GM13977 (cell line): ENCODE measurements at places on chromosomes 13 and 19.
A peak's percentile ranks its signal among the peaks of the same experiment; 100 is the strongest.

DNA sequence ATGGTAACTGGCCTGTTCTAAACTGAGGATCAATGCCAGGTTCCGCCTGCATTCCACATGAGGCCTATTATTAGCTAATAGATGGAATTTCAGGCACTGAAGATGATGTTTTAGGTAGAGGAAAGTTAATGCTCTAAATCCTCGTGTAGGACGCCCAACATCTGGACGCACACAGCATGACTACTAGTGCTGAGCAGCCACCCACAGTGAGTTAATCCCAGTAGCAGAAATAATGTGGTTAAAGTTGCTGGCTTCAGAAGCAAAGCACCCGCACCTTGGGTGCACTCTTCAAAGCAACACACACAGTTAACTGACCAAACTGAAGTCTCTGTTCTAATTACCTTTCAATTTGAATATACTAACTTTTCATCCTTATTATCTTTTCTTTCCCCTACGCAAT, 150.6 kb downstream of the DIAPH3 start:
- no peak for DNase-seq

- no peak for DNase-seq
These were observed 14.7 kb upstream of the DHDH start for GRCh38 chr19:48918801-48919247.

GRCh38 chr19:58196901-58197616, 14.2 kb downstream of the ZNF274 start:
- DNase-seq: no peak

DNA sequence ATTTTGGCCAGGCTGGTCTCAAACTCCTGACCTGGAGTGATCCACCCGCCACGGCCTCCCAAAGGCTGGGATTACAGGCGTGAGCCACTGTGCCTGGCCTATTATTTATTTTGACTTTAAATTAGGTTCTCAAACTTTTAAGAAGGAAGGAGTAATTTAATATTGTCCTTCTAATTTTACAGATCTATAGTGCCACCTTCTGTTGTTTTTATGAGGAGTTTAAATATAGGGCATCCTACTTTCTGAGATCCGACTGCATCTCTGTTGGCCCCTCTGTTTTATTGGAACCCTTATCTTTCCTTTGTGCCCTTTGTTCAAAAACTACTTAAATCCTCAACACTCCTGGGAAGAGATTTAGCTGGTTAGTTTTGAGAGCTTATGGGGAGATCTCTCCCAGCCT, 25.4 kb upstream of the ZMYM5 start:
- DNase-seq: no peak

- DNase-seq: peak; percentile 94
These were observed 35.7 kb upstream of the MATK start for GRCh38 chr19:3821857-3822364.

DNA sequence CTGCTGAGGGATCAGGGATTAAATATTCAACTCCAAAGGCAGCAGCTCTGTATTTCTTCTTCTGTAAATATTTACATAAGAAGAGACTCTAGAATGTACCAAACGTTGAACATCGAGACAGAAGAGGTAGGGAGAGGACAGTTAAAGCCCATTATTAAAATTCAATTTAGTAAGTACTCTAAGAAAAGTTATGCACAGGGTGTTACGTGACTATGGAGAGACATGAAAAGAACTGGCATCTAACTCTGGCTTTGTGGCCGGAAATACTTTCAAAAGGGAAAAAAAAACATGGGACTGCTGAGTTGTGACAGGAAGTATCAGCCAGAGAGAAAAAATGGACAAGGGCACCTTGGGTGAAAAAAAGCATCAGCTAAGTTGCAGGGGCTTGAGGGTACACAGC, 36.7 kb downstream of the LNX2 start:
- DNase-seq: no peak

GRCh38 chr13:49063497-49063896, 87.8 kb downstream of the FNDC3A start:
- no peak for DNase-seq

DNA sequence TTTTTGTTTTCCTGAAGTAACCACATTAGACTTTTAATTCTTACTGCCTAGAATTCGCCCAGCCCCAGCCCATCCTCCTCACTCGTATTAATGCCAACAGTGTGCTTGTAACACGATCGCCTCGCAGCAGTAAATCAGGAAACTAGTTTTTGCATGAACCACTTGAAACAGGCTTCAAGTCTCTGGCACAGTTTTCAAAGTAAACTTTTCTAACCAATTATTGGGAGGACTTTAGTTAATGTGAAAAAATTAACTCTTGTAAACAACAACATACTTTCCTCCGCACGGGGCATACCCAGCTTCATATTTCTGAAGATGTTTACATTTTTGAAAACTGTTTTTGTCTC, 39.2 kb downstream of the TNFRSF19 start:
- no peak for DNase-seq

- no peak for DNase-seq
These were observed 32.5 kb upstream of the KATNAL1 start for GRCh38 chr13:30339738-30340330.

GRCh38 chr19:14023404-14024235, 4.3 kb upstream of the RLN3 start:
- no peak for DNase-seq

DNA sequence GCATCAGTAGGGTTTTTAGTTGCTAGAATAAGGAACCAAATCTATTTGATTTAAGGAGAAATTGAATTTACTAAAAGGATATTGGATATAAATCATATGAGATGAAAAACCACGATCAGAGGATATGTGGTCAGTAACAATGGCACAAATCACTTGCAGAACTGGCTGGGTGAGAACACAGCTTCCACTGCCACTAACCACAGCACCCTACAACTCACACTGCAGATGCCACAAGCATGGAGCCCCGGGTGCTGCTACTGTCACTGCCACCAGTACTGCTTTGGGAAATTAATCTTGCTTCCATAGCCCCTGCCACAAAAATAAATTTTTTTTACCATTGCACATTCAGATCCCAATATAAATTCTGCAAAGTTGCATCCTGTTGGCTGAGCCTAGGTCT, 40.6 kb upstream of the KLF12 start:
- no peak for DNase-seq

- DNase-seq: peak; percentile 41
These were observed 1.3 kb downstream of the BICRA start for GRCh38 chr19:47609906-47610894.

- peak; percentile 64 for DNase-seq
These were observed 9.5 kb upstream of the LILRB4 start for GRCh38 chr19:54653181-54653809.

GRCh38 chr19:5083547-5083965, 114.6 kb downstream of the KDM4B start:
- DNase-seq: no peak

GRCh38 chr19:1811472-1811894, 593 bp downstream of the ATP8B3 start:
- no peak for DNase-seq
